ENCODE measurements at places on chromosomes 16 and 17.
A peak's percentile ranks its signal among the peaks of the same experiment; 100 is the strongest.

DNA sequence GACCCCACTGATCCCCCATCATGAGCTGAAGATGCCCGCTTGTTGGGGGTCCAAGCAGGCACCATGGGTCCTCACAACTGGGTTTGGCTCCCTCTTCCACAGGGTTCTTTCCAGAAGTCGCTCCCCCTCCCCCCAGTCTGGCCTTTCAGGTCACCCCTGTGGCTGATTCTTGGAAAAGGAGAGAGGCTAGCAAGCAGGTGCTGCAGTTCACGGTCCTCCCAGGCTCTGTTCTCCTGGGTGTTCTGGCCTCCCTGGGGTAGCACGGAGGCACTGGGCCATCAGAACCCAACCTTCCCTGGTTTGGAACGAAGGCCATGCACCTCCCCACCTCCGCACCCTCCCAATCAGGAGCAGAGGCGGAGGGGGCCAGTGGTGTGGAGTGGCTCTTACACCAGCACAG is 18.9 kb downstream of the CACNA1G start:
- no peak for DNase-seq

DNA sequence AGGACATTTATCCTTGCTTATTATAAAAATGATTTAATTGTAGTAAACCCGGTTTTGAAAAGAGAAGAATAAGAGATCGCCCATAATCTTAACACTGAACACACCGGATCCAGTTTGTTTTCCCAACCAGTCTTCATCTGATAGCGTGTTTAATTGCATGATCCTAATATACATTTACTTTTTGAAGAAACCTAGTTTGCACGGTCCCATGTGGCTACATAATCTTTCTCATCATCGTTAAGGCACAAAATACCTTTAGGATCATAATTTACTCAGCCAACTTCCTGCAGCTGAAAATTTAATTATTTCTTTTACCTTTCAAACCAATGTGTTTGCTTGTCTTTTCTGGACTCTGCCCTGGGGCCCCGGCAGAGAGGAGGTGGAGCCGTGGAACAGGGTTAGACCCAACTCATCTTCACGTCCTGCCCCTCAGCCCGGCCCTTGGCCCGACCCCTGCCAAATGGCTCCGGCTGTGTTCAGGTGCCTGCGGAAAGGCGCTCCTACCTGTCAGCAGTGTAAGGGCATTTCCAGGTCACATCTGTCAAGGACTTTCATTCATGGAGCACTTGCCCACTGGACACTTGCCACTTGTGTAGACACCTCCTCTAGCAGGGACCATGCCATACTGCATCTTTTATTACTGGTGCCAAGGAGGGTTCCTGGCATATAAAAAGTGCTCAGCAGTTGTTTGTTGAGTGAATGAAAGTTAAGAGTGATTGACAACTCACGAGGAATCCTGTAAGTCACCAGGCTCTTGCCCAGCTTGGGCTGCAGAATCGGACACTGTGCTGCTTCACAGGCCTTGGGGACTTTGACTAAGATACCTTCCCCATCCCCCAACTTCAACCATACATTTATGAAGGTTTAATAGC is 28.6 kb downstream of the SMARCE1 start:
- DNase-seq, result no peak

- DNase-seq, result no peak
Measured at GRCh38 chr17:80986816-80987475, 4.7 kb upstream of the CHMP6 start.

- DNase-seq, result peak; percentile 40
Measured at GRCh38 chr17:31373150-31374093, 18.1 kb upstream of the RAB11FIP4 start.

DNA sequence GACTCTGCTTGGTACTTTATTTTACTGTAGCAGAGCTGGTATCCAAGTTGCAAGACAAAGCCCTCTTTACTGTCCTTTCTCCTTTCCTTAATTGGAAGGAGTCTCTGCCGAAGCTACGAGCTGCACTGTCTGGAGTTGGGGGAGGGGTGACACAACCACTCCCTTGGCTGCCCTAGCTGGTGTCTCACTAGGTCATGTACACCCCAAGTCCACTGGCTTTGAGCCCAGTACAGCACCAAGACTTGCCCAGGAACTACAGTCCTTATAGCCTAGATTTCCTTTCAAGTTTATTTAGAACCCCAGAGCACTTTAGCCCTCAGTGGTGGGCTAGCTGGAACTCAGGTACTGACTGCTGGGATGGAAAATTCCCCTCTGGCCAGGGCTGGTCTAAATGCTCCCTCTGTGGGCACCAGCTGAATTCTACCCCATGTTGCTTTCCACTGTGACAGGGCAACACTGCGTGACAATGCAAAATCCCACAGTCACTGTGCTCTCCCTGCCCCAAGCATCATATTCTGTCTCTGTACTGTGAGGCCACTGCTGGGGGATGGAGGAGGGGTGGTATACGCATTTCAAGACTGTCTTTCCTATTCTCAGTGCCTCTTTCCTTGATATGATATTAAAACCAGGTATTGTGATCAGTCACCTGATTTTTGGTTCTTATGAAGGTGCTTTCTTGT is 18.4 kb downstream of the EFCAB5 start:
- DNase-seq, result no peak

DNA sequence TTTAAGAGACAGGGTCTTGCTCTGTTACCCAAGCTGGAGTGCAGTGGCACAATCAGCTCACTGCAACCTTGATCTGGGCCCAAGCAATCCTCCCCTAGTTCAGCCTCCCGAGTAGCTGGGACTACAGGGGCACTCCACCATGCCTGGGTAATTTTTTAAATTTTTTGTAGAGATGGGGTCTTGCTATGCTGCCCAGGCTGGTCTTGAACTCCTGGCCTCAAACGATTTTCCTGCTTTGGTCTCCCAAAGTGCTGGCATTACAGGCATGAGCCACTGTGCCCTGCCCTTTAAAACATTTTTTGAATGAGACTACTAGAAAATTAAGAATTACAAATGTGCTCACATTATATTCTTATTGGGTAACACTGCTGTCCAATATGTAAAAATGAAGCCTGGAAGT is 161.7 kb upstream of the FAM20A start:
- DNase-seq, result no peak

GRCh38 chr17:18992454-18993130 is 12.0 kb downstream of the FAM83G start:
- peak; percentile 38 for DNase-seq

GRCh38 chr16:86649875-86650274 is 71.5 kb downstream of the FOXL1 start:
- no peak for DNase-seq

DNA sequence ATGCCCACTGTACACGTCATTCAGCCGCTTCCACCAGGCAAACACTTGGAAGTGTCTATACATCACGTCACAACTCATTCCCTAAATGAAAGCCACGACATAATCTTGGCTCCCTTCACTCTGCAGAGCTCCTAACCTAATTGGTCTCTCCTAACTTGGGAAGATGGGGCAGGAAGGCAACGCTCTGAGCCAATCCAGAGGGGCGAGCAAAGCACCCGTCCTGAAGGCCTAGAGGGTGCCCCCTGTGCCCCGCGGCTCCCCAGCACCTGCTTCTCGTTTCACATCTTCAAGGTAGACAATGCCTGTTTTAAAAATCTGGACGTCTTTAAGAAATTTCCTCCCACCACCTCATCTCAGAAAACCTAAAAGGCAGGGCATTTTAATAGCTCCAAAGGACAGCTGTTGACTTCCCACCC is 1.0 kb downstream of the CSNK2A2 start:
- no peak for DNase-seq

DNA sequence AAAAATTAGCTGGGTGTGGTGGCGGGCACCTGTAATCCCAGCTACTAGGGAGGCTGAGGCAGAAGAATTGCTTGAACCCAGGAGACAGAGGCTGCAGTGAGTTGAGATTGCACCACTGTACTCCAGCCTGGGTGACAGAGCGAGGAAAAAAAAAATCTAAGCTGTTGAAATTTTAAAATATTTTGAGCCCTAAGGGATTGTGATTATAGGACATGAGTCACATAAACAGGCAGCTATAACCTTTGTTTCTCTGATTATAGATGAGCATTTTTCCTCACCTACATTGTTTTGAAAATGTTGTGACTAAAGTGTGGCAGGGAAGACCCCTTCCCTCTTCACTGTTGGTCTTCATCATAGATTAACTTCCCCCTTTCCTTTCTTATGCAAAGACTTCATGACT is 135.5 kb downstream of the MGAT5B start:
- DNase-seq, result no peak

DNA sequence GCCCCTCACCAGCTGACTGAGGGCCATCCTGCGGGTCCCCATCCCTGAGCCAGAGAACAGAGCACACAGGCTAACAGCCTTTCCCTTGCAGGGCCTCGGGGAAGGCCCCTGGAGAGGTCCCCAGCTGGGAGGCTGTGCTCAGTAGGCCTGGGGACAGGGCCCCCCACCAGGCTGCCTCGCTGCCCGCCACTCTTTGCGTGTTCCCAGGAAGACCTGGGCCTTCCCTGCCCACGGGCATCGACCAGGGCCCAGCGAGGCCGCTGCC is 785 bp downstream of the HID1 start:
- DNase-seq, result no peak

GRCh38 chr17:45672301-45672700 is 111.8 kb upstream of the CRHR1 start:
- no peak for DNase-seq

DNA sequence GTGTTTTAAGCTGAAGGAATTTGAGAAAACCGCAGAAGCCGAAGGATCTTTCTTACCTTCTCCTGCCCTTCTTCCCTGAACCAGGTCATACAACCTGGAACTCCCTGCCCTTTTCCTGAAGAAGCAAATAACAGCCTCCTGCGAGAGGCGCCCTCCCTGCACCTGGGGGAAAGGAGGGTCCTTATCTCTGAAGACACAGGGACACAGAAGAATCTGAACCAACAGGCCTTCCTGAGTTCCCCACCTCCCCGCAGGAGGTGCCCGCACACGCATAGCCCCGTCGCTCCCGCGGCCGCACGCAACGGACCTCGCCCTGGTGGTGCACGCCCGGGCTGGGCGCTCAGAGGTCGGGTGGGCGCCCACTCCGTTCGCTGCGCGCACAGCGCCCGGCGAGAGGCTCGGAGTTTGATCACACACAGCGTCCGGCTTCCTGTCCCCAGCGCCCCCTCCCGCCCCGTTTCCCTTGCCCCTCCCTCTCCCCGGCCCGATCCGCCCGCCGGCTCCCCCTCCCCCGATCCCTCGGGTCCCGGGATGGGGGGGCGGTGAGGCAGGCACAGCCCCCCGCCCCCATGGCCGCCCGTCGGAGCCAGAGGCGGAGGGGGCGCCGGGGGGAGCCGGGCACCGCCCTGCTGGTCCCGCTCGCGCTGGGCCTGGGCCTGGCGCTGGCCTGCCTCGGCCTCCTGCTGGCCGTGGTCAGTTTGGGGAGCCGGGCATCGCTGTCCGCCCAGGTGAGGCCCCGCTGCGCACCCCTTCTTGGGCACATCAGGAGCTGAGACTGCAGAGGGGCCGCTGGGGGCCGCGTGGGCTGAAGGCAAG is at the start of gene TNFSF12:
TNFSF12 (plus strand) TSS at position 474 of the 816 bp plus-strand sequence; CDS start at position 570, 96 bp downstream.
- DNase-seq, result no peak
